SJSA1 (cell line): ENCODE measurements at places on chromosomes 16 and 17.

DNA sequence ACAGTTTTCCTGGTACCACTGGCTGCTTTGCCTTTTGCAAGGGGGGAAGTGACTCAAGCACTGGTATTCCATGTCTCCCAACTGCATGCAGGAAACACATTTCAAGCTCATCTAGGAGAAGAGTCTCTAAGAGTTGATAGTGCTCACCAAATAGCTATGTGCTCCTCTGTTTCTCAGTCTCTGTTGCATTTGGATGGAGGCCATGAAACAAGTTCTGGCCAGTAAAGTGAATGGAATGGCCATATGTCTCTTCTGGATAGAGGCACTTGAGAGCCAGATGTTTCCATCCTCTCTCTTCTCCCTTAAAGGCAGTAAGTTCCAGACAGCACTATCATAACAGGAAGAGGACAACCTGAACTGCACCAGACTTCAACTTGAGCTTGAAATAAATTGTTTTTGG is 60.6 kb downstream of the C16orf82 start:
- no peak for DNase-seq

GRCh38 chr17:44655983-44656710 is at the start of gene MEIOC:
TSS of gene MEIOC (plus strand) at chr17:44656468. CDS start at chr17:44656614, 146 bp downstream.
- DNase-seq = peak; percentile 38

DNA sequence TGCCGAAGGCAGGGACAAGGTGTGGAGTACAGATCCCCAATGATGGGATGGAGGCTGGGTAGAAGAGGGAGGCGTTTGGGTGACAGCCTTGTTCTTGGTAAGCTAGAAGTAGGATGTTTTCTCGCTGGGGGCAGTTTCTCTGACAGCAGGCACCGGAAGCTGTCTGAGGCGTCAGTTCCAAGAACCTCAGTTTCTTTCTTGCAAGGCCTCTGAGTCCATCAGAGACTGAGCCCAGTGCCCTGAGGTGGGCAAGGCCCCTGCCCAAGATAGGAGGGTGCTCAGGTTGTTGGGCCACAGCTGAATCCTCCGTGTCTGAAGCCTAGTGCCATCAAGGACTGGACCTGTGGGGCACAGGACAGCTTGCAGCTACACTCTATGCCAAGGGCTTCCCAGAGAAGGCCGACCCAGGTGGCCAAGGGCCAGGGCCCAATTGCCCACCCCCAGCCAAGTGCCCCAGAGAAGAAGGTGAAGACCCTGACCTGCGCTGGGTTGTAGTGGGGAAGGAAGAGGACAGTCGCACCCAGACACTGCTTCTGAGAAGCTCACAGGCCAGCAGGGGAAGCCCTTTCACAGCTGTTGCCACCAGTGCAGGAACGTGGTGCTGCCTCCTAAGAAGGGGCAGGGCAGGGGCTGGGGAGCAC is 13.1 kb downstream of the CYB5D2 start:
- no peak for DNase-seq

DNA sequence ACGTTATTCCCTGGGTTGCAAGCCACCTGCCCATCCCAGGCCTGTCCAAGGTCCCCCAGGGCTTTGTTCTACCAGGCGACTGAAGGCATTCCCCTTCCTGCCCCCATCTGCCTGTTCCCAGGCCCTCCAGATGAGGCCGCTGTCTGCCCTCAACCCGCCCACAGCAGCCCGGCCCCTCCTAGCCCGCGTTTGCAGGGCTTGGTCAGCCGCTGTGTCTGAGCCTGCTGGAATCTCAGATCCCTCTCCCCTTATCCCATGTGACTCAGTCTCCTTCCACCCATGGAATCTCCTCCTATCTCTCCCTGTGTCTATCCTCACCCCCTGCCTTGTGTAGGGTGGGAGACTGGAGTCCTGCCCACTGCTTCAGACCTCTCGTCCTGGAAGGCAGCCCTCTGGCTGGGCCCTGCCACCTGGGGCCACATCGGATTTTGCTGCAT is 186.0 kb upstream of the TNRC6C start:
- peak; percentile 16 for DNase-seq

GRCh38 chr16:51003850-51004566 is 147.1 kb downstream of the SALL1 start:
- no peak for DNase-seq

DNA sequence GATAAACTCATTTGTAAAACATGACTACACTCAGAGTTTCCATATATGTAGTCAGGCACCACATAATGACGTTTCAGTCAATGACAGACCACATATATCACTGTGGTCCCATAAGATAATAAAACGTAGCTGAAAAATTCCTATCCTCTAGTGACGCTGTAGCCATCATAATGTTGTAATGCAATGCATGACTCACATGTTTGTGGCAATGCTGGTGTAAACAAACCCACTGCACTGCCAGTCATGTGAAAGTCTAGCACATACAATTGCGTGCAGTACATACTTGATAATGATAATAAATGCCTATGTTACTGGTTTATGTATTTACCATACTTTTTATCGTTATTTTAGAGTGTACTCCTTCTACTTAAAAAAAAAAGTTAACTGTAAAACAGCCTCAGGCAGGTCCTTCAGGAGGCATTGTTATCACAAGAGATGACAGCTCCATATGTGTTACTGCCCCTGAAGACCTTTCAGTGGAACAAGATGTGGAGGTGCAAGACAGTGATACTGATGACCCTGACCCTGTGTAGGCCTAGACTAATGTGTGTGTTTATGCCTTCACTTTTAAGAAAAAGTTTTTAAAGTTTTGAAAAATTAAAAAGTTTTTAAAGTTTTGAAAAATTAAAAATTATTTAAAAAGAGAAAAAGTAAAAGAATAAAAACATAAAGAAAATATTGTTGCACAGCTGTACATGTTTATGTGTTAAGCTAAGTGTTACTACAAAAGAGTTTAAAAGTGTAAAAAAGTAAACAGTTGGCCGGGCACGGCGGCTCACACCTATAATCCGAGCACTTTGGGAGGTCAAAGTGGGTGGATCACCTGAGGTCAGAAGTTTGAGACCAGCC is 9.0 kb downstream of the STAT5B start:
- peak; percentile 79 for DNase-seq

DNA sequence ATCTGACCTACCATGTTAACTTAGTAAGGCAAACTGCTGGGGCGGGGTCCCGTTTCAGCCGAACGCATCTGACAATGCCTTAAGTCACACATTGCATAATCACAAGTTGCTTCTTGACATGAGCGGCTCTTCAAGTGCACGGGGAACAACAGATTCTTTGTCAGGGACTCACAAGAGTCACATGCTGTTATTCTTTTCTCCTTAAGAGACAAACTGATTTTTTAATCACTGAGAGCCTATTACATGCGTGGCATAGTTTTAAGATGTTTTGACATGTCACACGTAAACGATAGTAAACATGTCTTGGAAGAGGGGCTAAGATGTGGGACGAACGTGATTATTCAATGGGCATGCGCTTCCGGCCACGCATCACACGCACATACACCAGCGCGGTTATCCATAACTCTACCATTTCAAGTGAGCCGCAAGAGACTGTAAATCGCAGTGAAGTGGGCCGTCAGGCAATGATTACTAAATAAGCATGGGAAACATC is 63.4 kb downstream of the ADCY9 start:
- DNase-seq = no peak

GRCh38 chr17:34653511-34653910 is 74.1 kb downstream of the TMEM132E start:
- no peak for DNase-seq

DNA sequence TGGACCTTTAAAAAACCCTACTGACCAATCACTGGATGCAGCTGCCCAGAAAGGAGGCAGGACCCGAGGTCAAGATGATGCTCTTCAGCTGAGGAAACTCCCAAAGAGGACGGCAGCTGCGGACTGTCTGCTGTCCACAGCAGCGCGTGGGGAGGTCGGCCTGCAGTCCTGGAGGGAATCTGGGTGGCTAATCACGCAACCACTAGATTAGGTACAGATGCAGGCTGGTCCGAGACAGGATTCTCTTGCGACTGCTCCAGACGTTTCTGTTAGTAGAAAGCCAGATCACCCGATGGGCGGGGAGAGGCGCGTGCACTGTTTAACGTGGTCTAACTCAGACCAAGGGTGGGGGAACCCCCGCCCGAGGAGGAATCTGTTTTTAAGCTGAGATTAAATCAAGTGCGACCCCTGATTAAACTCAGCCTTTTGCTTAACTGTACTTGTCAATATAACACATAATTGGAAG is 8.8 kb downstream of the CTRB2 start:
- peak; percentile 16 for DNase-seq

- no peak for DNase-seq
Observed at GRCh38 chr17:80639658-80640057, 95.0 kb downstream of the RPTOR start.

DNA sequence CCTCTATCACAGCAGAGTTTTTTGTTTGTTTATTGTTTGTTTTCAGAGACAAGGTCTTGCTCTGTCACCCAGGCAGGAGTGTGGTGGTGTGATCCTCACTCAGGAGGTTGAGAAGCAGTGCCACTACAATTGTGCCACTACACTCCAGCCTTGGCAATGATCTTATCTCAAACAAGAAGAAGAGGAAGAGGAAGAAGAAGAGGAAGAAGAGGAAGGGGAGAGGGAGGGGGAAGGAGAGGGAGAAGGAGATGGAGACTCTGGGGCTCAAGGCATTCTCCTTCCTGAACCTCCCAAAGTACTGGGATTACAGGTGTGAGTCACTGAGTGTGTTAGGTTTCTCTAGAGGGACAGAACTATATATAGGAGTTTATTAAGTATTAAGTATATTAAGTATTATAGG is 17.1 kb upstream of the C17orf58 start:
- DNase-seq = no peak

DNA sequence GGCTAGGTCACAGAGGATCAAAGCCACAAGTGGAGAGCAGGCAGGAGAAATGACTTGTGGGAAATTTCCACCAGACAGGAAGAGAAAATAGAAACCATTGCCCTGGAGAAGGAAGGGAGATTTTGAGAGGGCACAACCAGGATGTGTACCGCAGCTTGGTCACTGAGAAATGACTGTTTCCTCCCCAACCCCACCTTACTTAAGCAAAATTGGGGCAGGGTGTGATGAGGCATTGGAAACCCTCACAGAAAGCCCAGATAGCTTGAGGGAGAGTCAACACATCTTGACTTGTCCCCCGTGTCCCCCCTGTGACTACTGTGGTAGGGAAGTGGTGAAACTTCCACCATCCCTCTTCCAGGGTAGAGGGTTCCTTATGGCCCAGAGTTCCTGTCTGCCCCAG is 113.5 kb upstream of the FAM20A start:
- DNase-seq = no peak

GRCh38 chr17:79420318-79421243 is 190.3 kb downstream of the RBFOX3 start:
- DNase-seq = peak; percentile 26

GRCh38 chr16:88144028-88144511 is 192.8 kb downstream of the BANP start:
- no peak for DNase-seq

DNA sequence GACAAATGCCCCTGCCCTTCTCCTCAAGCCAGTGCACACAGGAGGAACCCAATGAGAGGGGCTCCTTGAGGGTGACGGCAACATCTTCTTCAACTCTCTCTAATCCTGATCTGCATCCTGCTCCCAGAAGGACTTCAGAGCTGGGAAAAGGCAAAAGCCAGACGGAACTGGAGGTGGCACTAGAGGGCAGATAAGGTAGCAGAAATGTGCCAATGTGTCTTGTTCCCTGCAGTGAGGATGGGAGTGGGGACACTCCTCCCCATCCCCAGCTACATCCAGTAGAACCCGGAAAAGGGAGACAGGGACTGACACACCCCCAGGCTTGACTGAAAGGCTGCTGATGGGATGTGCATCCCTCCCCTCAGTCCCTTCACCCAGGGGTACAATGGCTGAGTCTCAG is 28.5 kb downstream of the SRCIN1 start:
- DNase-seq = no peak

GRCh38 chr16:87094556-87094865 is 222.7 kb downstream of the C16orf95 start:
- no peak for DNase-seq

GRCh38 chr17:76000755-76001521 is at the start of gene CDK3:
TSS of gene CDK3 (plus strand) at chr17:76000855. CDS start at chr17:76001426, 571 bp downstream.
- no peak for DNase-seq

DNA sequence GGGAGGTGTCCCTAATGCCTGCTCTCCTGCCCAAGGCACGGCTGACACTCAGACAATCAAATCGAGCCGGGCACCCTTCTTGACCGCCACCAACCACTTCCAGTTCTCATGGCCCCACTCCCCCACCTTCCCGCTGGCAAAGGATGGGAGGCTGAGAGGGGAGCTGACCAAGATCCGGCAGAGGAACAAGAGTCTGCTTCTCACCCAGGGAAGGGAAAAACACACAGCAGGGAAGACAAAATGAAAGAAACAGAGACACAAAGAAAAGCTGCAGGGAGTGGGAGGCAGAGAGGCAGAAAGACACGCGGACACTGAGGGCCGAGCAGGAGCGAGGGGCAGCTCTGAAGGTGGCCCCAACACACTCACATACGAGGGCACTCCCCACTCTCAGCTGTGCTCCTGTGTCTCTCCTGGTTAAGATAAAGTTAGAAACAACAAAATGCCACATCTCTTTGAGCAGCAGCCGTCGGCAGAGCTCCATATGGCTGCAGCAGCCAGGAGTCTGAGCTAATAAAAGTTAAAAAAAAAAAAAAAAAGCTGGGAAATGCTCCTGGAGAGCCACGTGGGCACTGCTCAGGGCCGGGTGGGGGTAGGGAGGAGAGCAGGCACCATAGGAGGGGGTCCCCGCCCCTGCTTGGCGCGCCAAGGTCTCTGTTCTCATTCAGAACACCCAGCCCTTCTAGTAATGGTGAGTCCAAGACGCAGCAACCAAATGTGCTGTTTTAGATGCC is 7.4 kb downstream of the LRRC75A start:
- DNase-seq = no peak

DNA sequence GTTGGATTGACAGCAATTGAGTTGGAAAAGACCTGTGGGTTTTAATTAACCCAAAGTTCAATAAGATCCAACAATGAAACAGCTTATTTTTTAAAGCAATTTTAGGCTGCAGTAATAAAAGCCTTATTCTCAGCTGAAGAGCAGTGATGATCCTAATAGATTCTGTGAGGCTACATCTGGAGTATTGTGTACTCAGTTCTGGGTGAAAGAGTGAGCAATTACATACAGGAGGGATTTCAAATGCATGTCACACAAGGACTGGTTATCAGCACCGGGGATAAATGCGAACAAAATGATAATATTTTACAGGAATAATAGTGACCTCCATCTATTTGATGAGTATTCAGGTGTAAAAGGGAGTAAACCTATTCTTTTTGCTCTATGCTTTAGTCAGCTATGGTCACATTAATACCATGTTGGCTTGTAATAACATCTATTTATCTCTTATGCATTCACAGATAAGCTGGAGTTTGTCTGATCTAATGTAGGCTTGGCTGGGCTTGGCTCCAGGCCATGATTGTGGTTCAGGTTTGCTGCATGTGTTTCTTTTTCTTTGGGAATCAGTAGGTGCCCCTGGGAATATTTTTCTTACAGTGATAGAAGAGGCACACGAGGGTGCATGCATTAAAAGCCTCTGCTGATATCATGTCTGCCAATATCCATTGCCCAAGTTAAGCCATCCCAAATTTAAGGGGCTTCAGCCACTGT is 22.2 kb upstream of the TOX3 start:
- no peak for DNase-seq

GRCh38 chr17:15440347-15440746 is 27.1 kb downstream of the CDRT4 start:
- DNase-seq = no peak

- no peak for DNase-seq
Observed at GRCh38 chr17:14351493-14351892, 50.6 kb downstream of the HS3ST3B1 start.
